Stimulated activated CD8-positive, alpha-beta memory T cell treated with anti-CD3 and anti-CD28 coated beads, Interleukin-7, amount 100 ng/mL, for 48 hours (primary cell): ENCODE measurements at places on chromosomes 5 and 9.

- no peak for DNase-seq
These were observed 54.9 kb upstream of the FSTL4 start for GRCh38 chr5:133667217-133667616.

DNA sequence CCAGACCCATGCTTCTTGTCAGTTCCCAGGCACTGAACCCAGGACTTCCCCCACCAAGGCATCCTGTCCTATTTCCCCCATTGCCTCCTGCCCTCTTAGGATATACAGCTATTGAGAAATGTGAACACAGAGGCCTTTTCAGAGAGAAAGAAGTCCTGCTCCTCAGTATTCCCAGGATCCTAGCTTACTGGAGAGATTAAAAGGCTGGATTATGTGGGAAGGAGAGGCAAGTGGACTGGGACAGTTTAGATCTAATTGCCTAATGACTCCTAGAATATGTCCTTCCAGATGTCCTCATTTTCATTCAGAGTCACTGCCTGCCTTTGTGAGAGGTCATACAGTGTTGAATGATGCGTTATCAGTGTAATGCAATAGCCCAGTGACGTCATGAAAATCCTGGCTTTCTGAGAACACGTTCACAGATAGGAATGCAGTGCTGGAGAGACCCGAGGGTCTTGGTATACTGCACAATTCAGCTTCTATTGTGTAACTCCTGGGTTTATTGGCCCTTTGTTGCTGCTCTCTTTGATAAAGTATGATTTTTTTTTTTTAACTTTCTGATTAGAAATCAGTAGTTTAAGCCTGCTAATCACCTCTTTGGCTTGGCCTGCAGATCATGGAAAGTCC lies 26.2 kb downstream of the WWC1 start:
- no peak for DNase-seq

DNA sequence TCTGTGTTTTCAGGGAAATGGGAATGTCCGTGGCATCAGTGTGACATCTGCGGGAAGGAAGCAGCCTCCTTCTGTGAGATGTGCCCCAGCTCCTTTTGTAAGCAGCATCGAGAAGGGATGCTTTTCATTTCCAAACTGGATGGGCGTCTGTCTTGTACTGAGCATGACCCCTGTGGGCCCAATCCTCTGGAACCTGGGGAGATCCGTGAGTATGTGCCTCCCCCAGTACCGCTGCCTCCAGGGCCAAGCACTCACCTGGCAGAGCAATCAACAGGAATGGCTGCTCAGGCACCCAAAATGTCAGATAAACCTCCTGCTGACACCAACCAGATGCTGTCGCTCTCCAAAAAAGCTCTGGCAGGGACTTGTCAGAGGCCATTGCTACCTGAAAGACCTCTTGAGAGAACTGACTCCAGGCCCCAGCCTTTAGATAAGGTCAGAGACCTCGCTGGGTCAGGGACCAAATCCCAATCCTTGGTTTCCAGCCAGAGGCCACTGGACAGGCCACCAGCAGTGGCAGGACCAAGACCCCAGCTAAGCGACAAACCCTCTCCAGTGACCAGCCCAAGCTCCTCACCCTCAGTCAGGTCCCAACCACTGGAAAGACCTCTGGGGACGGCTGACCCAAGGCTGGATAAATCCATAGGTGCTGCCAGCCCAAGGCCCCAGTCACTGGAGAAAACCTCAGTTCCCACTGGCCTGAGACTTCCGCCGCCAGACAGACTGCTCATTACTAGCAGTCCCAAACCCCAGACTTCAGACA lies 9.5 kb downstream of the RAB24 start:
- DNase-seq = no peak

GRCh38 chr9:127263237-127263636 lies 1.3 kb upstream of the GARNL3 start:
- DNase-seq = no peak

DNA sequence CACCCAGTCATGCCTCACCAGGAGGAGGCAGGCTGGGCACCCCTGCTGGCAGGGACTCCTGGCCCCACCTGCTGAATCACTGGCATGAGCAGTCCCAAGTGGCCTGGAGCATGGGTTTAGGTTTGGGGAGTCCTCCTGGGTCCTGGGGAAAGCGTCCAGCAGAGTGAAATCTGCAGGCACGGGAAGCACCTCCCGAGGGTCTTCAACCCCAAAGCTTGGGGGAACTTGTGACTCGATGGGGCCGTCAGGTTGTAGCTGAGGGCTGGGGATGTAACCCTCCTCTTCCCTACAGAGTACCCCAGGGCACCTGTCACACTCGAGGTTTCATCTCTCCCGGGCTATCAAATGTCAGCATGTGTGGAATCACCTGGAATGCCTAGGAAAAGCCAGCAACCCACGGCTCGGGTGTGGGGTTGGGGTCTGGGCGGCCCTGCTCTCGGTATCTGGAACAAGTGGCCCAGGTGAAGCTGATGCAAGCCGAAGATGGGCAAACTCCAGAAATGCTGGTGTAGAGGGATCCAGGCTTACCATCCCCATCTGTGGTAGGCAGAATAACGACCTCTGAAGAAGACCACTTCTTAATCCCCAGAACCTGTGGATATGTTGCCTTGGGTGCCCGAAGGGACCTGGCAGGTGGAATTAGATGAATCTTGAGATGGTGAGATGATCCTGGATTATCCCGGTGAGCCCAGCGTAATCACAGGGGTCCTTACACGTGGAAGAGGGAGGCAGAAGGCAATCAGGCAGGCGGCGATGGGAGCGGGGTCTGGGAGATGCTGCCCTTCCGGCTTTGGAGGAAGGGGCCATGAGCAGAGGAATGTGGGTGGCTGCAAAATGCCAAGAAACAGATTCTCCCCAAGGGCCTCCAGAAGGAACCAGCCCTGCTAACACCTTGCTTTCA lies 6.1 kb upstream of the RASGEF1C start:
- DNase-seq = no peak

DNA sequence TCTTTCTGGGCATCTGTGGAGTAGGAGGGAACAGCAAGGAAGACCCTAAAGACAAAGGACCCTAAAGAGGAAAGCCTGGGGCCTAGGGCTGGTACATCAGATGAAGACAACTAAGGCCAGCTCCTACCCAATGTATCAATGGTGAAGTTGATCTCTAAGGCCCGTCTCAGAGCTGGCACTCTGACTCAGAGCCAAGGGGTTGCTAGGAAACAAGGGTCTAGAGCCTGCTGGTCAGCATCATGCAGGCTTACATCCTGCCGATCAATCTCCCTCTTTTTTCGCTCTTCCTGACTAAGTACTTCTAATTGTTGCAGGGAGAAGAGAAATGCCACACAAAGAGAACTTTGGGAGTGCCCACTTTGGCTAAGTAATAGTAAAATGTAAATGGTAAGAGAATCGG lies 26.2 kb downstream of the TRIM32 start:
- DNase-seq = no peak

GRCh38 chr5:180974612-180975315 lies 13.9 kb upstream of the BTNL3 start:
- no peak for DNase-seq

DNA sequence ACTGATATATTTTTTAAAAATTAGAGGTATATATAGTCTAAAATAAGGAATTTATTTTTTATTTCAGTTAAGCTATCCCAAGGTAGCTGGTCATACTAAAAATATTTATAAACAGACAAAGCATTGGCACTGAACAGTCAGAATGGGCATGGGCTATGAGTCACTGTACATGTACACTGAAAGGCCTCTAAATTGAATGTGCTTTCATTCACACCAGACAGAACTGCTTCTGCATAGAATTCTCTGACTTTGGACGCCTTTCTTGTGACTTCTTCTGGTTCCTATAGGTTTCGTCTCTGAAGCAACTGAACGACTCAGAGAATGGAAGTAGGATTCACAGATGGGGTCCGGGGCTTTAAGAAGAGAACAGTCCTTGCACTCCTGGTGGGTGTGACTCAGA lies 394.8 kb upstream of the MEF2C start:
- DNase-seq = no peak
